Dermis lymphatic vessel endothelial cell (primary cell): ENCODE measurements at places on chromosomes 5 and 9. TPM values are rescaled to one million over a fixed set of nuclear protein-coding genes. Genes with fewer than 3 reads are reported as not detected.

The GMCL2 gene
- not detected in 2 replicates for total RNA-seq

The SPINK6 gene
- not detected in 2 replicates for total RNA-seq

The TRAF2 gene
- 12.7 and 18.0 TPM in 2 replicates for total RNA-seq

The POU5F2 gene
- 0.33 and 0.43 TPM in 2 replicates for total RNA-seq
